ENCODE measurements at places on chromosomes 7 and 10.

- no peak for DNase-seq
These were observed 31.5 kb downstream of the CUL2 start for GRCh38 chr10:35058686-35059085.

DNA sequence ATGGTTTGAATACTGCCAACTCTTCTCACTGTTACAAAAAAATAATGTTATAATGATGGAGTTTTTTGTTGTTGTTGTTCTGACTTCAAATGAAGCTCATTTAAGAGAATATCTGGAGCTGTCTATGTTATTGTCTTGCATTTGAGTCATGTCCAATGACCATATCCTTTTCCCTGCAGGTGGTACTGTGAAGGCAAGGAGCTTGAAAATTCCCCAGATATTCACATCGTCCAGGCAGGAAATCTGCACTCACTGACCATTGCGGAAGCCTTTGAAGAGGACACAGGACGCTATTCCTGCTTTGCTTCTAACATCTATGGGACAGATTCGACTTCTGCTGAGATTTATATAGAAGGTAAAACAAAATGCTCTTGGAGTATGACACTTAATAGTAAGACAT is 33.5 kb downstream of the MYPN start:
- no peak for DNase-seq

DNA sequence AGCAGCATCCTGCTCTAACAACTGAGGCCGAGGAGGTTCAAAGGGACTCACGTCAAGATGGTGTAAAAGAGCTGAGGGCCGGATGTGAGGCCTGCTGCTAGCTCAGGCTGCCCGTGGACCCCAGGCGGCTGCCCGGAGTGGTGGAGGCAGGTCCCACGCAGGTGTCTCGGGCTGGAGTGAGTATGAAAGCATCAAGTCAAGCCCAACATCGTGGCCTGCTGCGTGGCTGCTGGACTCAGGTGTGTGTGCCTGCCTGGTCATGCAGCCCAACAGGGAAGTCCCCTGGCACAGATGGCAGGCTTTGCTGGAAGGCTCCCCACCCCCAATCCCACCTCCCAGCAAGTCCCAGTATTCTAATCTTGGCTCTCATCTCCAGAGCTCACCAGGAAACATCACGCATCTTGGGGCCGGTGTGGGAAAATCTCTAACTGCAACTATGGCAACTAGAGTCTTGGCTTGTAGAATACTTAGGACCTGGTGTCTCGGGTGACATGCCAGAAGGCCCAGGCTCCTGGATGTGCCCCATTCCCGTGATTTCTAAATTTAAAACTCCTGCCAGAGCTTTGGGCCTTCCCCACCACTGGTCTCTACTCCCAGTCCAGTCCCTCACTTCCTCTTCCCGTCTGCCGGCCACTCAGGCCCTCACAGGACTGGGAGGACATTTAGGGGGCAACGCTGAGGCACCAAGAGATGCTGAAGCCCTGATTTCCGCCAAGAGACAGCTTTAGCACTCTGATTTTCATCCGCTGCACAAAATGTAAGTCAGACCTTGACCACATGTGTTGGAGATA is 85.9 kb downstream of the PRKAG2 start:
- no peak for DNase-seq

DNA sequence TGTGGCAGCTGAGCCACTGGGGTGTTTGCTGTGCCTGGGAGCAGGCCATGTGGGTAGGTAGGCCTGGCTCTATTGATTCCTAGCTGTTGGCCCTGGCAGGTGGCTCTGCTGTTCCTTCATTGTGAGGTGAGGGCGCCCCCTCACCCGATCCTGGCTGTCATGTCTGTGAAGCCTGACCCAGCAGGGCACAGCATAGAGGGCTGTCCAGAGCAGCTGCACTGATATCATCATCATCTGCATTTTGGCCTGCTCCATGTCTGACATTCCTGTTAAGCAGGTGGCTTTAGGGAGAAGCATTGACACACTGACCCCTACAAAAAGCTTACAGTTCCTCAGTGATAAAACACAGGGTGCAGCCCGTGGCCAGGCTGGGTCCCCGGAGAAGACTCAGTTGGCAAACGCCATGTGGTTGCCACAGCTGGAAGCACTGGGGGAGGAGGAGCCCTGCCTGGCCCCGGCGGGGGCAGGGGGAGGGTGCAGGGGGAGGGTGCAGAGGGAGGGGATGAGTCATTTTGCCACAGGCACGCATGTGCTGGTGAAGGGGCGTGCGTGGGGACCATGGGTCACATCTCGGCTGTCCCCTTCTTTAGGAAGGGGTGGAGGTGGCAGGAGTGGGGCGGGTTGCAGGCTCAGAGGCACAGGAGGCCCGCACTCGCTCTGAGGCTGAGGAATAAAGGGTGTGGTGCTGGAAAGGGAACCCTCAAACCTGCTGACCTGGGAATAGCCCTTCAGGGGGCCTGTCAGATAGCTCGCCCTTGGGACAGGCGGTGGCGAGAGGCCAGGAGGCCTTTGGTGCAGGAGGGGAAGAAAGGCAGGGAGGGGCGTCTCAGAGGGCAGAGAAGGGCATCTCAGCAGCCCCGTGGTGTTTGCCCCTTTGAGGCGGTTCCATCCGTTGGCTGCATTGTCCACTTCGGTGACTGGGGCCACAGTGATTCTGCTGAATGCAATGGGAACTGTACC is 31.6 kb downstream of the IKZF1 start:
- DNase-seq: no peak

DNA sequence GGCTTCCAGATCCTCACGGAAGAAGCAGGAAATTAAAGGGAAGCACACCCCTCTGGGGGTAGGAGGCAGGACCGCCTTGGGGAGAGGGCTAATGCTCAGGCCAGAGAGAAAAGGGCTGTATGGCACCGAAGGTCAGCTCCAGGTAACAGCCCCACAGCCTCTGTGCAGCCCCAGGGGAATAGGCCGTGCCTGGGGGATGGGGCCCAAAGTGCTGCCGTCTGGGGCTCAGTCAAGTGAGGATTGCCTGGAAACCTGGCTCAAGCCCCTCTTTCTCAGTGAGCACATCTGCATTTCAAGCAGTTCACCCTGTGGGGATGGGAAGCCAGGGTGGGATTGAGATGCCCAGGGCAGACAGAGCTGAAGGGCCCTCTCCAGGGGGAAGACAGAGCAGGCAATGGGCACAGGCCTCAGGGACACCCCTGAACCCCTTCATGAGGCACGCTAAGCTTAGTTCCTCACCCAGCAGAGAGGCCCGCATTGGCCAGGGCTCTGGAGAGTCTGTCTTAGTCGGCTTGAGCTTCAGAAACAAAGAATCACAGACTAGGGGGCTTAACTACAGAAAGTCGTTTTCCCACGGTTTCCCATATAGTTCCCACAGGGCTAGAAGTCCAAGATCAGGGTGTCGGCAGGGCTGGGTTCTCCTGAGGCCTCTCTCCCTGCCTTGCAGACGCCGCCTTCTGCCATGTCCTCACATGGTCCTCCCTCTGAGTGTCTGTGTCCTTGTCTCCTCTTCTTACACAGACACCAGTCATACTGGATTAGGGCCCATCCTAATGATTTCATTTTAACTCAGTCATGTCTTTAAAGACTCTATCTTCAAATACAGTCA is 118.2 kb downstream of the PTPN20 start:
- DNase-seq: no peak

GRCh38 chr7:120725376-120726039 is 132.4 kb downstream of the TSPAN12 start:
- peak; percentile 45 for DNase-seq

DNA sequence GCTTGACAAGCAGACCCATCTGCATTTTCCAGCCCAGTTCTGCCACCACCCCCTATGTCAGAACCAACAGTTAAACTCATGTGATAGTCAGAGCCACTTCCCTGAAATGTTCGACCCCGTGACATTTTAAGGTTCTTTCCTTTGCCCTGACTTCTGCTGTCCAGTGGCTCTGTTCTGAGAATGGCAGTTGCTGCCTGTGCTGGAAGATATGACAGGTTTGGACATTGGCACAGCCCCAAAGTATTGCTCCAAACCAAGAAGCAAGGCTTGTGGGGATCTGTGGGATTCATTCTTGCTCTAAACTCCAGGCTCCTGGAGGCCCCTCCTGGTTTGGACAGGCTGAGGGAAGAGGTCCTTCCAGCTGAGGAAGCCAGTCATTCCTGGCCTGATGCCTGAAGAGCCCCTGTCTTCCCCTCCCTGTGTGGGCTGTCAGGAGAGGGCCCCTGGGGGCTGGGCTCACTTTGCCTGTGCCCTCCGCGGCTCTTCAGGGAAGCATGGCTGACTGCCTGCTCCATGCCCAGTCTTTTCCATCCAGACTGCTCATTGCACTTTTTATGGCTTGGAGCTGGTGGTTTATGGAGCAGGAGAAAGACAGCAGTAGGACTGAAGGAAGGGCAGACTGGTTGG is 138.0 kb downstream of the CDH23 start:
- DNase-seq: no peak

GRCh38 chr7:2870471-2870931 is 26.4 kb upstream of the GNA12 start:
- DNase-seq: peak; percentile 61
